ENCODE measurements at places on chromosomes 4 and X.

- DNase-seq = no peak
Observed at GRCh38 chr4:77097611-77098010, 21.8 kb upstream of the CCNI start.

GRCh38 chrX:873016-873415, 242.4 kb downstream of the SHOX start:
- no peak for DNase-seq

DNA sequence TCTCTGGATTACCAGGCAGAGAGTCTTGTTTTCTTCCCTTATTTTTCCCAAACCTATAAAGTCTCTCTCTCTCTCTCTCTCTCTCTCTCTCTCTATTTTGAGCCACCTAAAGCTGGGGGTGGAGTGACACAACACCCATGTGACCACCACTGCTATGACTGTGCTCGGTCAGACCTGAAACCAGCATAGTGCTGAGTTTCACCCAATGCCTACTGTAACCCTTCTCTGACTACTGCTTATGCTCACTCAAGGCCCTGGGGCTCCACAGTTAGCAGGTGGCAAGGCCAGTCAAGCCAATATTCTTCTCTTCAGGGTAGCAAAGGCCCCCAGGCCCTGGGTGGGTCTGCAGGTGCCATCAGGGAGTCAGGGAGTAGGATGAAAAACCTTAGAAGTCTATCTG, 114.7 kb upstream of the ARMCX2 start:
- no peak for DNase-seq

- no peak for DNase-seq
Observed at GRCh38 chr4:7160439-7160838, 31.9 kb upstream of the SORCS2 start.

DNA sequence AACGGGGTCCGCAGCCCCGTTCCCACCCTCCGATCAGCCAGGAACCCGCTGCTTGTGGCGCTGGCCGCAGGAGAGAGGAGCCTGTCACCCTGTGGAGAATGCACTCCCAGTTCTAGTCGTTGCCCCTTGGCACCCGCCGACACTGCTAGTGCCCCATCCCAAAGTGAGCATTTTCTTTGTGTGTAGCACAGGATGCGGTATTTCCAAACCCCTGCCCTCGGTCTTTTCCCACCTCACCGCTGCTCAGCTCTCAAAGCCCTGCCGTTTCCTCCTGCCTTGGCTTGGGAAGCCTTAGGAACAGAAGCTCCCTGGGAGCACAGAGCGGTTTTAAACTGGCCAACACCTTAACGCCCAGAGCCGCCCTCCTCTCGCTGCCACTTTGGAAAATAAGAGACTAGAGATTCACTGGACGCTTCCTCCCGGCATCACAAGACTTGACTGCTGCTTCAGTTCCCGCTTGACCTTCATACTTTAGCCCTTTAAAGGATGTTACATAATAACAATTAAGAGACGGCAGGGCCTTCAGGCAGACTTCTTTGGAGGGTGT, 772 bp downstream of the CYP4V2 start:
- peak; percentile 31 for DNase-seq

- DNase-seq = no peak
Observed at GRCh38 chr4:100060765-100061416, 110.8 kb upstream of the H2AZ1 start.

- DNase-seq = peak; percentile 75
Observed at GRCh38 chr4:78432896-78433295, 118.7 kb upstream of the ANXA3 start.

DNA sequence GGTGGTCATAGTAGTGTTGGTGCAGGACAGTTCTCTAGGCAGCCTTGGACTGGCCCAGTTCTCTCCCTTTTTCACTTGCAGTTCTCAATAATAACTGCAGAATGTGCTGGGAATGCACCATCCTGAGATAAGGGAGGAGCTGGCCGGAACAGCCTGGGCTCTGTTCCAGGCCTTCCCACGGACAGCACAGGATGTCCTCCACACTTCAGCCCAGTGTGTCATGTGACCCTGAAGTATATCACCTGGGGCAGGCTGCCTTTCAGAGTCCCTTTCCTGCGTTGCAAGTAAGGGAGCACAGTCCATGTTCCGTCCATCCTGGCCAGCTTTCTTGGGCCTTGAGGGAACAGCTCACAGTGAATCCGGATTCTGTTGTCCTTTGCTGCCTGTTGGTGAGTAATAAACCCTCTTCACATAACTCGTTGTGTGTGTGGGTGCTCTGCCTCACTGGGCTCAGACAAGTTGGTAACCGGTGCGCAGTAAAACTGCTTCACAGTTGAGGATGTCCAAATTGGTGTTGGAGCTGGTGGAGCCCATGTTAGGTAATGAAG, 32.3 kb upstream of the BBS12 start:
- peak; percentile 40 for DNase-seq

GRCh38 chr4:124768596-124769365, 56.2 kb upstream of the ANKRD50 start:
- DNase-seq = no peak

DNA sequence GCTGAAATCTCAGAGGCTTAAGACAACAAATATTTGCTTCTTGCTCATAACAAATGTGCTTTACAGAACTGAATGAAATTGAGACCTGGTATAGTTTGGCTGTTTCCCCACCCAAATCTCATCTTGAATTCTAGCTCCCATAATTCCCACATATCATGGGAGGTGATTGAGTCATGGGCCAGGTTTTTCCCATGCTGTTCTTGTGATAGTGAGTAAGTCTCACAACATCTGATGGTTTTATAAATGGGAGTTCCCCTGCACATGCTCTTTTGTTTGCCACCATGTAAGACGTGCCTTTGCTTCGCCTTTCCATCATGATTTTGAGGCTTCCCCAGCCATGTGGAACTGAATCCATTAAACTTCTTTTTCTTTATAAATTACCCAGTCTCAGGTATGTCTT, 221.1 kb upstream of the DIPK2B start:
- DNase-seq = no peak

DNA sequence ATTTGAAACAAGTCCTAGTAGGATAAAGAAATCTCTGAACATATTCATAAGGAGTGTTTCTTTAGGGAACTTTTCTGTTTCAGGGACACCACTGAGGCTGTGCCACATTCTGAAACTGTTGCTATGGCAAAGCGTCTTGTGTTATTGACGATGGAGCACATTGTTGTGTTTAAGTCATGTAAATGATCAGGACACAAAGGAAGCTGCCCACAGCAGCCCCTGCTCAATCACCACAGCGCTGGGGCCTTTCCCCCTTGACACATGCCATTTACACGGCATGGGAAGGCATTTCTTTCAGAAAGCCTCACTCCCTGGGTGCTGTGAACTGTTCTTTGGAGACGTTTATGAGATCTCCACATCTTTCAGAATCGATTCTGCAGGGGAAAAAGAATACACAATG, 39.8 kb upstream of the MID1 start:
- DNase-seq = no peak

Data from fibroblast of upper back skin (primary cell).